ENCODE measurements at places on chromosomes 4 and X.

GRCh38 chrX:40644821-40645358 is 2.5 kb downstream of the CXorf38 start:
- no peak for DNase-seq

DNA sequence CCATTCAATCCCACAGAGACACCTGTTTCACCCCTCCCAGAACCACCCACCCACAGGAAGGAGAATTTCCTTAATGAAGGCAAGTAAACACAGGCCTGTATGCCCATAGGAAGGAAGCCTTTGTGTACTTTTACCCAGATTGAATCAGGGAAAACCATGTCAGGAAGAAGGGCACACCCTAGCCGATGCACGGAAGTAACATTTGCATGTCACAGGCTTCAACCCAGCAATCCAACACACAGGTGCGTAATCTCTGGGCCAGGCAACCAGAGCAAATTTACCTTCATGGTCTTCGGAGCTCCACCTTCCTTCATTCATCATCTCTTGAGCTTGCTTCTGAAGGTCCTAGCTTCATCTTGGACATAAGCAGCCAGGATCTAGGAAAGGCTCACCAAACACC is 206.3 kb downstream of the SHROOM3 start:
- DNase-seq, result no peak

DNA sequence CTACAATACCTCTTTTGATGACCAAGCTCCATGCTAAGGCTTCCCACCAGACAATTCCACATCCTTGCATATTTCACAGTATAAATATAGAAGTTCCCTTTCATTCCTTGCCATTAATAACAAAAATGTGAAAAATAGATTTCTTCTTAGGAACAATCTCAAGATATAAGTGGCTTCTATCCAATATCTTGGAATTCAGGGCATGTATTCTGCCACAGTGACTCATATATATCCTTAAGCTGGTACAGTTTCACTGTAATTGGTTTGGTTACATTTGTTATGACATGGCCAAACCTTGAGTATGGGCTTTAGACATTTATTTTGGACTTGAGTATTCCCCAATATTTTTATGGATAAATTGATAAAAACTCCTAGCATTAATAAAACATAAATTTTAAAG is 181.7 kb upstream of the DDX53 start:
- no peak for DNase-seq

DNA sequence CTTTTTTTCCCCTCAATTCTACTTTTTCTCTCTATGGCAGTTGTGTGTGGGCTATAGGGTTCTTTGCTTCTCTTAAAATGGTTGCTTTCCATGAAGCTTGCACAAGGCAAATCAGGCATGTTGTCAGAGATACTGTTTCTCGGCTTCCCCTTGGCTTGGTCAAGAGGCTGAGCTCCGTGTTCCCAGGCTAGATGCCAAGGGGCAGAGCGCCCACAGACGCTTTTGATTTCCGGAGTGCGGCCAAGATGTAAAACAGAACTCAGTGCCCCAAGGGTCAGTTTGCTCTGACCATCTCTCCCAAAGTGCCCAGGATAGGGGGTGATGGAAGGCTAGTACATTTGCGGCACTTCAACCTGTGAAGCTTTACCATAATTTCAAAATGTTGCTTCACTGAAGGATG is 64.2 kb upstream of the DIPK2B start:
- DNase-seq, result no peak

- no peak for DNase-seq
Measured at GRCh38 chr4:44914223-44914622, 187.9 kb upstream of the GNPDA2 start.

DNA sequence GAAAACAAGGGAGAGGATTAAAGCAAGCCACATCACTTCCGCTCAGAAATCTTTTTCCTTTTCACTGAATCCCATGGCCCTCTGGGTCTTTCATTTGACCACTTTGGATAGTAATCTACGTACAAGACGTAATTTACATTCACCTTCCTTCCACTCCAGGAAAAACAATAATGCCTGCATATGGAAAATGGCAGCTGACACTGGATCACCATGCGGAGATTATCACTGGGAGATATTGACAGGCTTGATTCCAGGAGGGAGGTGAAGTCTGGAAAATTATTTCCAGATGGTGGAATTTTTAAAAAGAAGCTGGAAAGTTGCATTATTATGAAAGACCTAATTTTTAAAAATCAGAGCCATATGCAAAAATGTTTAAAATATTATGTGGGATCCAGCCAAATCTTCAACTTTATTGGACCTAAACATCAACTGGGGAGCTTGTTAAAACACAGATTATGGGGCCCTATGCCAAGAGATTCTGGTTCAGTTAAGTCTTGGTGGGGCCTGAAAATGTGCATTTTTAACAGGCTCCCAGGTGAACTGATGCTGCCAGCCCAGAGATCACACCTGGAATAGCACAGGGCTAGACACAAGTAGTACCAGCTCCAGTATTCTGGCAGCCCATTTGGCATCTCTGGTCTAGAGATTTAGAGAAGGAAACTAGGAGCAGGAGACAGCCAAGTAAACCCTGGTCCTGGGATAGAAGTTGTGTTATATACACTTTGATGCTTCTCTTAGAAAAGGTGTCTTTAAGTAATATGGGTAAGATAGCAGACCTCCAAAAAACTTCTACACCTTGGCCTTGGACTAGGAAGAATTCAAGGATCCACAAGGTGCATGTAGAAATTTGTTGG is 290.3 kb upstream of the LDB2 start:
- no peak for DNase-seq

- DNase-seq, result no peak
Measured at GRCh38 chrX:21590012-21590776, 67.9 kb downstream of the KLHL34 start.

GRCh38 chrX:24226176-24226575 is 76.6 kb downstream of the ZFX start:
- no peak for DNase-seq

DNA sequence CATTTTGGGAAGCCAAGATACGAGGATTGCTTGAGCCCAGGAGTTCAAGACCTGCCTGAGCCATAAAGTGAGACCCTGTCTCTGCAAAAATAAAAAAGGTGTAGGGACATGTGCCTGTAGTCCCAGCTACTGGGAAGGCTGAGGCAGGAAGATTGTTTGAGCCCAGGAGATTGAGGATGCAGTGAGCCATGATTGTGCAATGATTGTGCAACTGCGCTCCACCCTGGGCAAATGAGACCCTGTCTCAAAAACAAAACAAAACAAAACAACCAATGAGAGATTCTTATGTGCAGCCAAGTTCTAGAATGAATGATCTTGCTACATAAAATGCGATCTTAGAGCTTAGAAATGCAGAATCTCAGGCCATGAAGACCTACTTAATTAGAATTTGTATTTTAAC is 22.5 kb downstream of the SLC9B2 start:
- DNase-seq, result no peak

GRCh38 chr4:183447646-183448045 is 3.2 kb downstream of the CDKN2AIP start:
- DNase-seq, result no peak

DNA sequence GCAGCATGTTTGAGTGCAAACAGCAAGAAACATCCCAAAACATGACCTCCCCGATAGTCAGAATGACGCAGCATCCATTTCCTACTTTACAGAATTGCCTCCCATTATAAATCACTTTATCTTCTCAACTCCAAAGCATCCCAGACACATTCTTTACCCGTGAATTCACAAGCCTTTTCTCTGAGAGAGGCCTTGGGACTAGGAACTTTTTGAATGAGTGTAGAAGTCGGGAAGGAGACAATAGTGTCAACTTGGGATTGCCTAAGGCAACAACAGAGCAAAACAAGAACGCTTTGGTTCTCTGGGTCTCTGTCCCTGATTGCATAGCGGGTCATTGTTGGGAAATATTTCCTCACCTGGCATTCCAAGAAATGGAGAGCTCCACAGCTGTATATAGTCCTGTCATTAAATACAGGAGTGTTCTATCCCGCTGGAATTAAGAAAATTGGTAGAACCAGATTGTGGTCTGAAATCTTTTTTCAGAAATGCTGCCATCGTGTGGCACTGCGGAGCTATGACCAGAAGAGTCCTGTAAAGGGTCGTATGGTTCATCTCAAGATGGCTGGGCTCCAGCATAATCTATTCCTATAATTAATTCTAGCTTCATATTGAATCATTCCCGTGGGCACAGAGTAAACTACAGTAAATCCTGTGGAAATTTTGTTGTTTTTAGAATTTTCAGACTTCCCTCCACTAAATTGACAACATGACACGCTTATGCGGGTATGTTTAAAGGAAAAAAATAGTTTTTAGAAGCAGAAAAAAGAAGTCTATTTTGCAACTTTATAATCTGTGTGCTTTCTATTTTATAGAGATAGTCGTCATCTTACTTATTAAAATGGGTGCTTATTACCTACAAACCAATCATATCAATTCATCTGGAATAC is 2.0 kb upstream of the SPP1 start:
- DNase-seq, result peak; percentile 13

GRCh38 chrX:45009371-45010000 is 136.5 kb downstream of the KDM6A start:
- DNase-seq, result no peak

DNA sequence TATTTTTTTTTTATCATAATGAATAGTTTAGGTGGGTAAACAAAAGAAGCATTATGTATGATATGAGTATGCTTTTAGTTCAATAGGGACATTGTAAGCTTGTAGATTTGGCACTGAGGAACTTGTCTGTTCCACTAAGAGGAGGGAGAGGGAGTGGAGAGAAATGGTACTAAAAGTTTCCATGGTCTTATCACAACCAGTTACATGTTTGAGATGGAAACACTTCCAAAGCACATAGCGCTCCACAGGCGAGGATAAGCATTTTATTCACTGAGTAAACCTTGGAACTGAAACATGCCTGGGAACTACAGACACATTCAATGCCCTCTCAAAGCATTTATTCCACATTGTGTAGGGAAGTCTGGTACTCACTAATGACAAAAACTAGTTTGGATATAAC is 15.5 kb downstream of the MYOZ2 start:
- DNase-seq, result no peak

DNA sequence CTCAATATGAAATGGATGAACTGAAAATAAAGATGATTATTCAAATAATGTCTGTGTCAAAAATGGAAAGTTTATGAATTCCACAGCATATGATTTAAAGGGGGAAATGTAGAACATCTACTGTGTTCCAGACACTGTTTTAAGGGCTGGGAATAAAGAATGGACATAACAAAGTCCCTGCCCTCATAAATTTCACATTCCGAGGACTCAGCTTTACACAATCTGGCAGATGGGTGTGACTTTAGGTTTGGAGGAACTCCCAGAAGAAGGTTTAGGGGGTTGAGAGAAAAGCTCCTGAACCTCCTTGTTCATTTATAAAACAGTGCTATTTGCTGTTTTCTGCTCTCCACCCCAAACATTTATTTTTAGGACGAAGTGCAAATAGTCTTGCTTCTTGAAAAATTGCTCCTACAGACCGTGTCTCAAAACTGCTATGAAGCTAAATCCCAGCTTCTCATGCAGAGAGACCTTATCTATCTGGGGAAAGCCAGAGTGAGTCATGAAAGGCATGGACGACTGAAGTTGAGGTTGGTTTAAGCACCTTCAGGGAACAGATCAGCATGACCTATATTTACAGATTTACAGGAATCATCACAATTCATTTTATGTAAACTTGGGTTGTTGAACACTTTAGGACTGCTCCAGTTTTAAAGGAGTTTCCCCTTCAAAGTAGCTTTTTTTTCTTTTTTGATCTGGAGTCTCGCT is 184.3 kb downstream of the HS6ST2 start:
- no peak for DNase-seq

DNA sequence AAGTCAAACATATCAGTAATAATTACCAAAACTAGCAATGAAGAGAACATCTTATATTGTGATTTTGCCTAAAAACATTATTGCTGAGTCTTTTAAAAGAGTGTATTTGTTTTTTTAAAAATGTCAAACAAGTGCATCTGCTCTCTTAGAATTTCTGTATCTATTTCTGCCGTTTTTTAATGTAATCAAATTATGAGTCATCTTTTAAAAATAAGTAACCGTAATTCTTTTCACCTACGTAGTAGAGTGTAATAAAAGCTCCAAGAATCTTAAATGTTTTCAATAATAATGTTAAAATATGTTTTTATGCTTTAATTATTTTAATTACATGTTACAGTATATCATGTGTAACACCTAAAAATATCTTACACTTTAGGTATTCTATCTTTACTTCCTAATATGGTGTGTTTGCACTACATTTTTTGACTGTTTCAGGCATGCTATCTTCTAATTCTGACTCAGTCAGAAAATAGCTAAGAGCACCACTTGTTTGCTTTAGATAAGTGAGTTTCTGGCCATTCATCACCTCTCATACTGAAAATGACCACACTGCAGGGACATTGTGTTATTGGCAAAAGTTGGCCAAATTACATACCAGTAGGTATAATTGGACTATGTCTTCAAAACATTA is 368.5 kb downstream of the PCDH7 start:
- DNase-seq, result no peak

DNA sequence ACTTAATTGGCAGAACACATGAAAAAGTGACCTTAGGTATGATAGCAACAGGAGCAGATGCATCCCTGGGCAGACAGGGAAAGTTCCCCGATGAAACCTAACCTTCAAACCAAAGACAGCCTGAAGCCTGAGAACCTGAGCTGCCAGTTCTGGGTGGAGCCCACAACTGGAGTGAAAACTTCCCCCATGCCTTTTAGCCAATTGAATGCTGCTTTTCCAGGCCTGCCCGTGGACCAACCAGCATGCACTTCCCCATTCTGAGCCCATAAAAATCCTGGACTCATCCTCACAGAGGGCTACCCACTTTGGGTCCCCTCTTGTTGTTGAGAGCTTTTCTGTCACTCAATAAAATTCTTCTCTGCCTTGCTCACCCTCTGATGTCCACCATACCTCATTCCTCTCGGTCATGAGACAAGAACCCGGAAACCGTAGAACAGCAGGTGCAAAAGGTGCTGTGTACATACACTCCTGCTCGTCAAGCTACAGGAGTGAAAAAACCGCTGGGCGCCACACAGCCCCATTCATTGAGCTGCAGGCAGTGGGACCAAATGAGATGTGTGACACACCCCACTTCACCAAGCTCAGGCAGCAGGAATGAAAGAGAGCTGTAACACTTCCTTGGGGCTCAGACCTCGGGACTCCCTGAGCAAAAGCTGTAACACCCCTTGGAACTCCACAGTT is 13.9 kb upstream of the SLC7A11 start:
- DNase-seq, result no peak

GRCh38 chrX:128800138-128800537 is 723.2 kb downstream of the SMARCA1 start:
- no peak for DNase-seq

- no peak for DNase-seq
Measured at GRCh38 chr4:15851969-15852368, 73.8 kb downstream of the CD38 start.

- no peak for DNase-seq
Measured at GRCh38 chr4:182938205-182938645, 21.0 kb upstream of the DCTD start.

DNA sequence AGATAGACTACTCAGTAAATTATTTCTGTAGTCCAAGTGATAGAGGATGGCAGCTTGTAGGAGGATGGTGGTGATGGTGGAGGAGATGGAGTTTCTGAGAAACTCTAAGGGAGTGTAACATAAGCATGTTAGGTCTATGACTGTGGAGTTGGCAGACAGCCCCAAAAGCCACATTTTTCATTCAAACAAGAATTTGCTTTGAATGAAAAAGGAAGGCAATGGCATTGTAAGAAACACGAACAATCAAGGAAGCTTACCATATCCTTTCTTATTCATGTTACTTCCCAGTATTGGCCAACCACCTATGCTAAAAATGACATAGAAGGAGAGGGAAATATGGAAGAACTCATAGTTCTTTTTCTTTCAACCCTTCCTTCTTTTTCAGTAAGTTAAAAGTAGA is 18.7 kb upstream of the SEC24B start:
- no peak for DNase-seq

- no peak for DNase-seq
Measured at GRCh38 chr4:15610855-15611254, 44.3 kb downstream of the FBXL5 start.

GRCh38 chr4:2578106-2578505 is 41.7 kb downstream of the FAM193A start:
- DNase-seq, result no peak
